ENCODE measurements at places on chromosomes 7 and 10.
A peak's percentile ranks its signal among the peaks of the same experiment; 100 is the strongest.

DNA sequence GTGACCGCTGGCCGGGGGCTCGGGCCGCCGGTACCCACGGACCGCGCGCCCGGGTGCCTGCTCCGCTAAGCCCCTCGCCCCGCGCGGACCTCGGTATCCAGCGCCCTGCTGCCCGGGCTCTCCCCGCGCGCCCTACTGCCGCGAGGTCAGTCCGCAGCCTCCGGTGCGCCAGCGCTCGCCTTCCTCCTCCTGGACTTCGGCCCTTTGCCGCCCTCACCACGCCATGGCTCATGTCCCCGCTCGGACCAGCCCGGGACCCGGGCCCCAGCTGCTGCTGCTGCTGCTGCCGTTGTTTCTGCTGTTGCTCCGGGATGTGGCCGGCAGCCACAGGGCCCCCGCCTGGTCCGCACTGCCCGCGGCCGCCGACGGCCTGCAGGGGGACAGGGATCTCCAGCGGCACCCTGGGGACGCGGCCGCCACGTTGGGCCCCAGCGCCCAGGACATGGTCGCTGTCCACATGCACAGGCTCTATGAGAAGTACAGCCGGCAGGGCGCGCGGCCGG lies 483 bp downstream of the GDF10 start:
- DNase-seq: no peak

- DNase-seq: no peak
These were observed 346.1 kb upstream of the ANKRD30A start for GRCh38 chr10:36779238-36779846.

DNA sequence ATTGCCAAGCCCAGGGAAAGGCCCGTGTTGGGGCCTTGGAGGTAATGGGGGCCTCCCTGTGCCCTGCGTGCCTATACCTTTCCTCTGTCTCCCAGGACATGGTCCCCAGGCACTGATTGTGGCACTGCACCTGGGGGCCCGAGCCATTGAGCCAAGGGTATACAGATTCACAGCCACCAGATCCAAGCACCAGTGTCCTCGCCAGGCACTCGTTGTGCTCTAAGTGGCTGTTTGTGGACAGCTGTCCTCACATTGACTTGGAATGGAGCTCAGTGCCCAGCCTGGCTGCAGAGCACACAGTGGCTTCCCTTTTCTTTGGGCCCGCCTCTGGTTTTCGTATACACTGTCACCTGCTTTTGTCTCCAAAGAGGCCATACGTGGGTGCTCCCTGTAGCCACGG lies 72.0 kb upstream of the BTBD16 start:
- DNase-seq: no peak

DNA sequence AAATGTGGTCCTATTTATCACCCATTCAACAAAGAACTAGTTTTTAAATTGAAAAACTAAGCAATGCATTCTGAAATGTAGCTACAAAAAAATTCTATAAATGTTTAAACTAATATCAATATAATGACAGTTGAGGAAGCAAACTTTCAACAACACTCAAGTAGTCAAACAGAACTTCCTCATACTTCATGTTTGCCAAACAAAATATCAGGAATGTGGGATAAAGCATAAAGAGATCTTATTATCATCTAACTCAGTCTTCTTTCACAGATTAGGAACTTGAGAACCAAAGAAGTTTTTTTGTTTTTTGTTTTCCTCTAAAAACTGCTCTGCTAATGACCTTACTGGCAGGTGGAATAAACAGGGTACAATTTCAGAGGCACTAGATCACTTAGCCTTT lies 116.2 kb downstream of the JAZF1 start:
- DNase-seq: no peak

DNA sequence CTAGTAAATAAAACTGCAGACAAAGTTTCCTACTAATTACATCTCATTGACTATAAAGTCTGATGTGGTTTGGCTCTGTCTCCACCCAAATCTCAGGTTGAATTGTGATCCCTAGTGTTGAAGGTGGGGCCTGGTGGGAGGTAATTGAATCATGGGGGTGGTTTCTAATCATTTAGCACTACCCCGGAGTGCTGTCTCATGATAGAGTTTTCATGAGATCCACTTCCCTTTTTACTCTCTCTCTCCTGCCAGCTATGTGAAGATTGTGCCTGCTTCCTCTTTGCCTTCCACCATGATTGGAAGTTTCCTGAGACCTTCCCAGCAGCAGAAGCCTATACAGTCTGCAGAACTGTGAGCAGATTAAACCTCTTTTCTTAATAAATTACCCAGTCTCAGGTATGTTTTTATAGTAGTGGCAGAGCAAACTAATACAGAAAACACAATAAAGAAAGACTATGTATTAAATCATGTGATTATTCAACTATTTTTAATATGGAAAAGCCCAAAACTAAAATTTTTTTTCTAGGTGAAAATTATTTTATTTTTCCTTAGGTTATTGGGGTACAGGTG lies 232.1 kb downstream of the FZD1 start:
- no peak for DNase-seq

DNA sequence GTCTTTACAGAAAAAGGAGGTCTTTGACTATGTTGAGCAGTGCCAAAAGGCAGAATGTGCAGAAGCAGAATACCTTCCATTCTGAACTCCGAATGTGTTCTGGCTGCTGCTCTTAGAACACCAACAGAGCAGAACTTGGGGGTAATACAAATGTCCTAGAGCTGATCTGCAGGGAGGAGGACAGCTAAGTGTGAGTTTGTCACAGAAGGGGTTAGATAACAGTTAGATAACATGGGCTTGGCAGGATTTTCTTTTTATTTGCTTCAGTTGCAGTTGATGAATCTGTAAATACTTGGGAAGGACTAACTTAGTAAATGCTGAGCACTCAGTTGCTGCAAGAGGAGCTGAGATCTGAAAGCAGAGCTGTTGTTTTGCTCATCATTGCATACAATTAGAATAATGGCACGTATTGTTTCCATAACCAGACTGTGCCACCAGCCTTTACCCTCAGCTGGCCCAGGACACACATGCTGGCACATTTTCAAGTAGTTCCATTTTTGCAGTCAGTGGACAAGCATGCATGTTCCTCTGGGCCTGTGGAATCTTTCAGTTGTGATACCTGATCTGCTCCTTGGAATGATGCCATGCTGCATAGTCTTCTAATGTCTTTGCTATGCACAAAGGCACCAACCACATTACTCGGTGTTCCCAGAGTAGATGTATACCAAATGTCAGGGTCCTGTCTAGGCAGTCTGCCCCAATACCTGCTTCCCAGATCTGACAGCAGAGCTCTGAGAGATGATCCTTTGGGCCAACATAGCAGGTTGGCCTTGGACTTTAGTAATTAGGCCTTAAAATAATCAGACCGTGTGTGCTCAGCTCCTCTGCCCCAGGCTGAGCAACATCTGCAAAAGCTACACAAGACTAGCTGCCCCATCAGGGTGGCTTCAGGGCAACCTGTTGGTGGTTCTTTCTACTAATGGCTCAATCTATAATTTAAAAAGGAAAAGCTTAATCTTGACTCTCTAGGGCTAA lies 55.7 kb downstream of the GSDME start:
- DNase-seq: peak; percentile 41

DNA sequence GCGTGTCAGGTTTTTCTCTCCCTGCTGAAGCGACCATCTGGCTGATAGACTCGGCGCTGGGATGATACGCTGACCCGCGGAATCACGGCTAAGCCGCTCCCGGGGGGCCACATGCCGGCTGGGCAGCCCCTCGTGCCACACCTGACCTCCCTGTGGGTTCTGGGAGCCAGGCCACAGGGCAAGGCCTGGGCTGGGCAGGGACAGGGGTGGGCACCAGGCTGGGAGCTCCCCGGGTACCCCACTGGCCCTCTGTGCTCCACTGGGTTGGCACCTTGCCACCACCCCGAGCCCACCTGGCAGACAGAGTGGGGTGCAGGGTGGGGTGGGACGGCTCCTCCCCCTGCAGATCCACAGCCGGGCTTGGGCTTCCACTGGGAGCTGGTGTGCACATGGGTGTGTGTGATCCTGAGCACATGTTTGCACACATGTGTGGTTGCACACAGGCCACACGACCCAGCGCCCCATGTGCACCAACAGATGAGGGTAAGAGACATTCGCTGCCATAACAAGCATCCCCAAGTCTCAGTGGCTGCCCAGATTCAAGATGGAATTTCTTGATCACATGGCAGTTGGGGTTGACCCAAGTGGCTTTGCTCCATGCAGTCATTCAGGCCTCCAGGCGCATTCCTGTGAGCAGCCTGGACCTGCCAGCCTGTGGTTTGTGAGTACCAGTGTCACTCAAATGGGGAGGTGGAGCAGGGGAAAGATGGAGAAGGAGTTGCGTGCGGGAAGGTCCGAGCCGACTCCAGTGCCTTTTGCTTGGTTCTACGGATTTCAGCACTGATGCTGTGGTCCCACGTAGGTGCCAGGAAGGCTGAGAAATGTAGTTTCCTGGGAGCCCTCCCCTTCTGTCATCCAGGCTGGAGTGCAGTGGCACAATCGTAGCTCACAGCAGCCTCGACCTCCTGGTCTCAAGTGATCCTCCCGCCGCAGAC lies 79.7 kb downstream of the UNCX start:
- DNase-seq: no peak

DNA sequence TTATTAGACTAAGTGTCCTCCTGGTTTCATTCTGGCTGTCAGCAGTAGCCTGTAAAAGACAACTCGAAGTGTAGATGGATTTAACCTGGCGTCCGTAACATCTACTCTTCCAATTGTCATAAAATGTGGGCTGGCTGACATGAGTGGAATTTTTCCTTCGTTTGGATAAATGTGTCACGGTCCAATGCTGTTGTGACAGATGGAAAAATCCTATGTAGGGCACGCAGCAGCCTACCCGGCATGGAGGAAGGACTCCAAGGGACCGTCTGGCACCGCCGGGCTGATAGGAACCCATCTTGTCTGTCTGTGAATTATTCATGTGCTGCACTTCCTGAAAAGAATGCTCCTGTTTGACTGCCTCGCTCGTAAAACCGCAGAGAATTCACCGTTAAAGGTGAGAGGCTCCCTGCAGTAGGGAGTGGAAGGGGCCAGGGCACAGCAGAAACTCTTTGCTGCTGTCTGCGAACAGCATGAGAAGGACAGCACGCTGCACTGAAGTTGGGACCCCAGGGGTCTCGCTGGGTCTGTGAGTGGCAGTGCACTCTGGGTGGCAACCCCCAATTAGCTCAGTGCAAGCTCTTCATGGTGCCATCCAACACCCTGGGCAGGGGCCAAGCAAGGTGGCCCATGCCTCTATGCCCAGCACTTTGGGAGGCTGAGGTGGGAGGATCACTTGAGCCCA lies 1.6 kb upstream of the ORAI2 start:
- no peak for DNase-seq

- DNase-seq: peak; percentile 53
These were observed 9.2 kb downstream of the BNIP3 start for GRCh38 chr10:131972474-131973071.

GRCh38 chr7:93249491-93250148 lies 17.5 kb downstream of the VPS50 start:
- no peak for DNase-seq

DNA sequence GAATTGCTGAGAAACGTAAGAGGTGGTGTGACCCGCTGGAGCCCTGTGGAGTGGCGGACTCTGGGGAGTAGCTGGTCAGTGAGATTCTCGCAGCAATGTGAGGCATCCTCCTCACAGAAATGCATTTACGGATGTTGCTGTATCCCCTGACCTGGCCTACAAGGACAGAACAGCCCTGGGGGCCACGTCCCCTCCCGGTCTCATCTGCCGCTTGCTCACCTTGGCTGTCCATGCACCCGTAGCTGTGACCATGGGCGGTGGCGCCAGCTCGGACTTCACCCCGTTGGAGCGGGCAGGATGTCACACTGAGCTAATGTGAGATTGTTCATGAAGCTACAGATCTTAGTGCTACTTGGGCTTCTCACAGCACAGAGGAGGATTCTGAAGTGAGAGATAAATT lies 193.8 kb downstream of the EBF3 start:
- no peak for DNase-seq

DNA sequence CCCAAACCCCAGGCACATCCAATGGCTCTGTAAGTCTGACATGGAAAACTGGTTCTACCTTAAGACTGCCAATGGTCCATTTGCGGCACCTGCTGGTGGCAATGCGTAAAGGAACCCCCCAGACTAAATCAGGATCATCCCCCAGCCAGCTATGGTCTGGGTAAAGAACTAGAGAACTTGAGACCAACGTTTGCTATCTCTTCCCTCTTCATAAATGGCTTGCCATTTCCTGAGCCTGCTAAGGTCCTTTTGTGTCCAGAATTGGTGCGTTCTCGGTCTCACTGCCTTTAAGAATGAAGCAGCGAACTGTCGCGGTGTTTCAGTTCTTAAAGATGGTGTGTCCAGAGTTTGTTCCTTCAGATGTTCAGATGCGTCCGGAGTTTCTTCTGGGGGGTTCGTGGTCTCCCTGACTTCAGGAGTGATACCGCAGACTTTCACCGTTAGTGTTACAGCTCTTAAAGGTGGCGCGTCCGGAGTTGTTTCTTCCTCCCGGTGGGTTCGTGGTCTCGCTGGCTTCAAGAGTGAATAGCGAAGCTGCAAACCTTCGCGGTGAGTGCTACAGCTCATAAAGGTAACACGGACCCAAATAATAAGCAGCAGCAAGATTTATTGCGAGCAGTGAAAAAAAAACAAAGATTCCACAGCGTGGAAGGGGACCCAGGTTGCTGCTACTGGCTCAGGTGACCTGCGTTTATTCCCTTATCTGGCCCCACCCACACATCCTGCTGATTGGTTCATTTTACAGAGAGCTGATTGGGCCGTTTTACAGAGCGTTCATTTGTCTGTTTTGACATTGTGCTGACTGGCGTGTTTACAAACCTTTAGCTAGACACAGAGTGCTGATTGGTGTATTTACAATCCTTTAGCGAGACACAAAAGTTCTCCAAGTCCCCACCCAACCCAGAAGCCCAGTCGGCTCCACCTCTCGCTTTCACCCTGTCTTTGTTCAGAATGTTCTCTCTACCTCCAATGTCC lies 95.4 kb downstream of the ELMO1 start:
- DNase-seq: no peak

DNA sequence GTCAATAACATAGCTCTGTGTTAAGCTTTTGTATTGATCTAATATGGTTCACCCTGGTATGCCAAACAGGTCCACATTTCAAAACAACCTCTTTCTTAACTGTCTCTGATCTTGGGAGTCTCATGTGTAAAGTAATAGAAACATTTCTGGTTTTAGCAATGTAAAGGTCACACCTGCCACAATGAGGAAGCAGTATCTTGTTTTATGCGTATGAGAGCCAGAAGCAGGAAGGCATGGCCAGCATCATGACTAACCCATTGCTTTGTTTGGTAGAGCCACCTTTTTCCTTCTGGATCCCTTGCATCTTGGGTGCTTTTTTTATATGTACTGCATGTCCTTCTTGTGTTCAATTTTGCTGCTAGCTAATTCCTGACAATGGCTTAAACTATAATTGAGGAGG lies 411.3 kb upstream of the SEMA3C start:
- DNase-seq: no peak
